ENCODE measurements at places on chromosomes 16 and 17. TPM values are rescaled to one million over a fixed set of nuclear protein-coding genes. Genes with fewer than 3 reads are reported as not detected.

The TXNL4B gene
- 16.7 TPM for total RNA-seq

The KRTAP2-1 gene
- not detected for total RNA-seq

The KIF19 gene
- total RNA-seq = not detected

The ABCC3 gene
- 0.93 TPM for total RNA-seq

The LGALS9C gene
- total RNA-seq = not detected

- H3K36me3 ChIP-seq = no peaks in the 10 kb centered on the region
- H3K4me1 ChIP-seq = peaks cover 3% of the 10 kb centered on the region
- peaks cover 71% of the 10 kb centered on the region for H3K27me3 ChIP-seq
- no peak overlapping the region for H3K4me3 ChIP-seq
- H3K27ac ChIP-seq = no peak overlapping the region
- DNase-seq = no peak
These were observed 1.2 kb downstream of the FADS6 start for GRCh38 chr17:74892013-74892841.

- peaks cover 6% of the 10 kb centered on the region for H3K36me3 ChIP-seq
- H3K4me3 ChIP-seq = no peak overlapping the region
- no peak for DNase-seq
These were observed 30.0 kb downstream of the EEF2K start for GRCh38 chr16:22235839-22236745.

DNA sequence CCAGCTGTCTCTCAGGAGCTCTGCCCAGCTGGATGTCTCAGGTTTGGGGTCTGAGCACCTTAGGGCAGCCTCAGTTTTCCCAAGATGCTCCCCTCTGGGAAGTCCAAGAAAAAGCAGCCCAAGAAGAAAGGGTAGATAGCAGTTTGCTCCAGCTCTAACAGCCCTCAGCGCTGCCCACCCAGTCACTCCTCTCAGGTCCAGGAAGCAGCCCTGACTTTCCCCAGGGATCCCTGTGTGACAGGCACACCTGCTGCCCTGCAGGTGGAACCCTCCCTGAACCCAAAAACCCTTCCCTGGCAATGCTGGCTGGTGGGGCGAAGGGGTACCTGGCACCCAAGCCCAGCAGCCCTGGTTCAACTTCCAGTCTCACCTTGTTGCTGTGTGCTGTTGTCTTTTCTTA, 48.1 kb downstream of the BEAN1 start:
- peak; percentile 21 for DNase-seq
- no peak overlapping the region for H3K27ac ChIP-seq
- H3K4me3 ChIP-seq = no peak overlapping the region
- no peaks in the 10 kb centered on the region for H3K36me3 ChIP-seq
- H3K27me3 ChIP-seq = peaks cover 7% of the 10 kb centered on the region

DNA sequence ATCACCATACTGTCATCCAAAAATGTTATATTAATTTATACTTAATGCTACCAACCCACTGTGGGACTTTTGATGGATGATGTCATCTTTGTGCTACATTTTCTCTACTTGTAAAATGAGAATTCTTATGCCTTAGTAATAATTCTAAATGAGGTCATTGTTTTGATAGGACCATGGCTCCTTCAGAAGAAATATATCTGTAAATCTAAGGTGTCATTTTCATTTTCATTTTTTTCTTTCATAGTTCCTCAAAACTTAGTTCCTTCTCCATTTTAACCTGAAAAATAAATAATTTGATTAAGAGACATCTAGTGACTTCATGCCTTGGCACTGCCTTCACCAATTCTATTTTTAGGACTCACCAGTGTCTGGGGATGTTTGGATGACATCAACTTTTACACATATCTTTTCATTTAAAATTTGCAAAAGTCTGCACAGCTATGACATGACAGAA, 48.7 kb downstream of the GPRC5B start:
- H3K27ac ChIP-seq = peak overlapping the region; percentile 40
- H3K4me3 ChIP-seq = no peak overlapping the region
- H3K36me3 ChIP-seq = peaks cover 2% of the 10 kb centered on the region
- no peaks in the 10 kb centered on the region for H3K27me3 ChIP-seq
- DNase-seq = no peak

GRCh38 chr17:79866791-79867518, 27.7 kb upstream of the CBX4 start:
- DNase-seq = no peak
- peaks cover 5% of the 10 kb centered on the region for H3K4me1 ChIP-seq
- no peak overlapping the region for H3K27ac ChIP-seq
- no peak overlapping the region for H3K4me3 ChIP-seq
- H3K27me3 ChIP-seq = peaks cover 18% of the 10 kb centered on the region
- H3K36me3 ChIP-seq = no peaks in the 10 kb centered on the region

DNA sequence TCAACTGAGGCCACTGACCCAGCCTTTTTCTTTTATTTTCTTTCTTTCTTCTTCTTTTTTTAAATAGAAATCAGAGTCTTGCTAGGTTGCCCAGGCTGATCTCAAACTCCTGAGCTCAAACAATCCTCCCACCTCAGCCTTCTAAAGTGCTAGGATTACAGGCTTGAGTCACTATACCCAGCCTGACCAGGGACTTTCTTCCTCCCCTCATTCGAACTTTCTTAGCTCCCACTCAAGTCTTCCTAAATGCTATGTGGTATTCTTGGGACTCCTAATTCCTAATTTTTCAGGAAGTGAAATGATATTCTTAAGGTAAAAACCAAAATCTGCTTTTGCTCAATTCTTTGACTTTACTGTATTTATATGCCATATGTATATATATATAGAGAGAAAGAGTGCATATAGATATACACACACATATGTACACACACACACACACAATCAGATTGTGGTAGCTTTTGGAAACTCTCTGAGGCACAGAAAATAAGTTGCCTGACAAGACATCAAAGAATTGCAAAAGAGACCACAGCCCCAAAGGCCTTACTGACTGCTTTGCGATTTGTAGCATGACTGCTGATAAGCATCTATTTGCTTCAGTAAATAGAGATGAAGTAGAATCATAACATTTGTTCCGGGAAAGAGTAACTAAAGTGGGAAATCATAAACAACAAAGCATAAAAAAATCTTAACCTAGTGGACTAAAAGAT, 9.5 kb upstream of the AMZ2 start:
- H3K4me1 ChIP-seq = peaks cover 5% of the 10 kb centered on the region
- H3K27ac ChIP-seq = no peak overlapping the region
- no peak for DNase-seq
- H3K36me3 ChIP-seq = no peaks in the 10 kb centered on the region
- no peak overlapping the region for H3K4me3 ChIP-seq

- peaks cover 1% of the 10 kb centered on the region for H3K4me1 ChIP-seq
- DNase-seq = no peak
- peak overlapping the region; percentile 6 for H3K27ac ChIP-seq
- no peak overlapping the region for H3K4me3 ChIP-seq
These were observed 4.1 kb downstream of the DECR2 start for GRCh38 chr16:405548-406506.

GRCh38 chr17:43900183-43900857, 7.0 kb downstream of the MPP2 start:
- peaks cover 17% of the 10 kb centered on the region for H3K27me3 ChIP-seq
- peak; percentile 92 for DNase-seq
- H3K36me3 ChIP-seq = no peaks in the 10 kb centered on the region
- H3K4me1 ChIP-seq = peaks cover 33% of the 10 kb centered on the region

- H3K27me3 ChIP-seq = no peaks in the 10 kb centered on the region
- H3K4me1 ChIP-seq = no peaks in the 10 kb centered on the region
- H3K4me3 ChIP-seq = no peak overlapping the region
- H3K27ac ChIP-seq = no peak overlapping the region
- H3K36me3 ChIP-seq = peaks cover 4% of the 10 kb centered on the region
These were observed 20.9 kb downstream of the GALNS start for GRCh38 chr16:88835818-88836217.

GRCh38 chr17:82435103-82435502, 15.4 kb downstream of the CYBC1 start:
- H3K27ac ChIP-seq = no peak overlapping the region
- H3K4me1 ChIP-seq = no peaks in the 10 kb centered on the region
- no peaks in the 10 kb centered on the region for H3K27me3 ChIP-seq
- no peak overlapping the region for H3K4me3 ChIP-seq

GRCh38 chr17:46819906-46820351, 1.4 kb upstream of the WNT3 start:
- H3K4me1 ChIP-seq = peaks cover 56% of the 10 kb centered on the region
- H3K27ac ChIP-seq = peak overlapping the region; percentile 64
- peaks cover 59% of the 10 kb centered on the region for H3K27me3 ChIP-seq
- no peak for DNase-seq
- no peaks in the 10 kb centered on the region for H3K36me3 ChIP-seq
- H3K4me3 ChIP-seq = peak overlapping the region; percentile 91

DNA sequence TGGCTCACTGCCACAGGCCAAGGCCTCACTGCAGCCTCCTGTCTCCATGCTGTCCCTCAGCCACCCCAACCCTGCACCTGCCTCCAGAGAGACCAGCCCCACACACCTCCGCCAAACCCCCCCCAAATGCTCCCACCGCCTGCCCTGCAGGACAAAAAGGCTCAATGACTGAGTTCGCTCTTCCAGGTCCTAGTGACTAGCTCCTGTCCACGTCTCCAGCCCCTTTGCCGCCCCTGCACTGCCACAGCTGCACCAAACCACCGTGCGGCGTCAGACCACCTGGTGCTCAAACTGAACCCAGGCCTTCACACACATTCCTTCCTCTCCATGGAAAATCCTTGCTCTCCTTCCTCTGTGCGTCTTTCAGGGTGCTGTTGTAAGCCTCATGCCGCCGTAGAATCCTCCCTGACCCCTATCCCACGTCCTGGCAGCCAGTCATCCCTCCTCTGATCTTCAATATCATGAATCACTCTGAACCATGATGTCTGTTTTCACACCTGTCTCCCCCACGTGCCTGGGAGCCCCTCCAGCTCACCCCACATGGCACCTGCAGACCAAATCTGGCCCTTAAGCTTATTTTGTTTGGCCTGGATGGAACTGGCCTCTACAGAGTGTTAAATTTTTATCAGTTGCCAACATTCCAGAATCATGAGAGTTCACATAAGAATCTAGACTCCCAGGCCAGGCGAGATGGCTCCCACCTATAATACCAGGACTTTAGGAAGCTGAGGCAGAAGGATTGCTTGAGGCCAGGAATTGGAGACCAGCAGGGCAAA, 4.3 kb upstream of the GSG1L start:
- H3K27me3 ChIP-seq = peaks cover 54% of the 10 kb centered on the region
- no peak overlapping the region for H3K4me3 ChIP-seq
- H3K27ac ChIP-seq = no peak overlapping the region
- DNase-seq = no peak
- H3K36me3 ChIP-seq = no peaks in the 10 kb centered on the region
- H3K4me1 ChIP-seq = peaks cover 9% of the 10 kb centered on the region
